Activated naive CD4-positive, alpha-beta T cell treated with anti-CD3 and anti-CD28 coated beads, Interleukin-2, amount 10 ng/mL, durations not matched to agents 7 days and 5 days (primary cell): ENCODE measurements at places on chromosomes 12 and 14.
A peak's percentile ranks its signal among the peaks of the same experiment; 100 is the strongest.

GRCh38 chr12:82942521-82942920 lies 255.8 kb downstream of the TMTC2 start:
- H3K4me1 ChIP-seq = no peaks in the 10 kb centered on the region
- no peak for DNase-seq
- no peak overlapping the region for H3K4me3 ChIP-seq
- H3K36me3 ChIP-seq = no peaks in the 10 kb centered on the region
- no peaks in the 10 kb centered on the region for H3K27me3 ChIP-seq
- H3K27ac ChIP-seq = no peak overlapping the region

GRCh38 chr14:85451421-85451820 lies 78.5 kb upstream of the FLRT2 start:
- H3K36me3 ChIP-seq = no peaks in the 10 kb centered on the region
- no peak overlapping the region for H3K27ac ChIP-seq
- no peak for DNase-seq

DNA sequence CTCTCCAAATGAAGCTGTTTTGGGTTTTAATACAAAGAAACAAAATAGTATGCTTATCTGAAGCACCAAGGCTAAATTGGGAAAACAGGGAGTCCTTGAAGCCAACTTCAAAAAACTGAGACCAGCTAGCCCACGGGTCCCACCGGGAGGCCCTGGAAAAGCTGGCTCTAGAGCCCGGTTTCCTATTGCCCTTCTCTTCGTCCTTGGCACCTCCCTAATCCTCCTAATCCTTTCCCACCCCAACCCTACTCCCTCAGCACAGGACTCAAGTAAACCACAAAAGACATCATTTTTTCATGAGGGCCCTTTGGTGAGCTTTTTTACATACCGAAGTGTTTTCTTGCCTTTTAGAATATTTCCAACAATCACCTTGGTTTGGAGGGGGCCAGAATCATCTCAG lies 11.3 kb downstream of the LRRC74A start:
- H3K27me3 ChIP-seq = peaks cover 43% of the 10 kb centered on the region
- H3K4me3 ChIP-seq = no peak overlapping the region
- DNase-seq = no peak
- no peak overlapping the region for H3K27ac ChIP-seq

- DNase-seq = no peak
- H3K36me3 ChIP-seq = no peaks in the 10 kb centered on the region
- no peak overlapping the region for H3K27ac ChIP-seq
- H3K4me3 ChIP-seq = no peak overlapping the region
Measured at GRCh38 chr12:111319600-111320257, 49.2 kb downstream of the PHETA1 start.

- peak overlapping the region; percentile 73 for H3K4me3 ChIP-seq
- peak; percentile 34 for DNase-seq
- H3K27ac ChIP-seq = no peak overlapping the region
- H3K36me3 ChIP-seq = peaks cover 5% of the 10 kb centered on the region
Measured at GRCh38 chr14:60656686-60657455, 7.6 kb upstream of the SIX1 start.

- DNase-seq = no peak
- no peaks in the 10 kb centered on the region for H3K36me3 ChIP-seq
- H3K4me1 ChIP-seq = no peaks in the 10 kb centered on the region
- no peak overlapping the region for H3K4me3 ChIP-seq
- no peaks in the 10 kb centered on the region for H3K27me3 ChIP-seq
Measured at GRCh38 chr14:29734732-29735131, 192.9 kb downstream of the PRKD1 start.

GRCh38 chr14:47619392-47619791 lies 56.0 kb downstream of the MDGA2 start:
- no peaks in the 10 kb centered on the region for H3K4me1 ChIP-seq
- no peaks in the 10 kb centered on the region for H3K27me3 ChIP-seq

DNA sequence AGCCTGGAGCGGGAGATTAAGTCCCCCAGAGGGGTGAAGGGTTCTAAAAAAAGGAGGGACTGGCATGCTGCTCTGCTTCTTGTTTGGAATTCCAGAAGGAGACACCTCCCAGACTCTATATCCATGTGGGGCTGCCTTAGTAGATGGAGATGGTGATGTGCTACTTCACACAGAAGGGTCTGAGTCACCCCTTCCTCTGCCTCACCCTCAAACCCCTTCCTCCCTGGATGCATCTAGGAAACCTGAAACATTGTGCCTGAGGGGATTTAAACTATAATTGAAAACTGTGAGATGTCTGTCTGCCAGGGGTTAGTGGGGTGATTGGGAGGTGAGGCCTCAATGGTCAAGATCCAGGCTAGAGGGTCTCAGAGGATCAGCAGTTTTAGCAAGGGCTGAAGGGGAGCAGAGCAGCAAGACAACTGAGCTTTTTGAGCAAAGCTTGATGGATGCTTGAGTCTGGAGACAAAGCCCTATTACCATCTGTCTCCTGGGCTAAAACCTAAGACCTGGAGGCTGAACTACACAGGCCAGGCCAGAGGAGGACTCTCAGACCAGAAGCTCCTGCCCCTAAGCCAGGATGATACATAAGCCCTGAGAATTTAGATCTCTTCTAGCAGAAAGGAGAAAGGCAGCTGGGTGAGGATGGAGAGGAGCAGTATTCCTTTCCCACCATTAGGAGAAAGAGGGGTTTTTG lies 314.7 kb upstream of the ATP2B1 start:
- no peak overlapping the region for H3K4me3 ChIP-seq
- H3K27ac ChIP-seq = no peak overlapping the region
- H3K36me3 ChIP-seq = no peaks in the 10 kb centered on the region
- H3K27me3 ChIP-seq = peaks cover 8% of the 10 kb centered on the region
- no peak for DNase-seq

DNA sequence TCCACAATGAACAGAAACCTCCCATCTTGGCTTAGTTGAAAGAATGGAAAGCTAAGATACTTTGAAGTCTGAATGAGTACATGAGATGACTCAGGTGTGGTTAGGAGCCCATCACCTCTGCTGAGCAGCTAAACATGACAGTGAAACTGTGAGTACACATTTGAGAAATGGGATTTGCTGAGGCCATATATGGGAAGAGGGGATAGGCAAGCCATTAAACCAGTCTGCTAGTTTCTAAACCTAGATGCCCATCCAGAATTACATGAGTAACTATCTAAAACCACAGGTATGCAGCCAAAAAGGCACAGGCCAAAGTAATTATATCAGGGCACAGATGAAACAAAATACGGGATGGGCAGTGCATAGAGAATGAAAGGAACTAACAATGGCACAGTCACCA lies 41.2 kb downstream of the NKX2-1 start:
- DNase-seq = no peak
- no peaks in the 10 kb centered on the region for H3K27me3 ChIP-seq
- no peaks in the 10 kb centered on the region for H3K4me1 ChIP-seq
- no peak overlapping the region for H3K27ac ChIP-seq
- no peak overlapping the region for H3K4me3 ChIP-seq

GRCh38 chr12:119201789-119202543 lies 23.2 kb downstream of the HSPB8 start:
- H3K4me1 ChIP-seq = no peaks in the 10 kb centered on the region
- no peak for DNase-seq

DNA sequence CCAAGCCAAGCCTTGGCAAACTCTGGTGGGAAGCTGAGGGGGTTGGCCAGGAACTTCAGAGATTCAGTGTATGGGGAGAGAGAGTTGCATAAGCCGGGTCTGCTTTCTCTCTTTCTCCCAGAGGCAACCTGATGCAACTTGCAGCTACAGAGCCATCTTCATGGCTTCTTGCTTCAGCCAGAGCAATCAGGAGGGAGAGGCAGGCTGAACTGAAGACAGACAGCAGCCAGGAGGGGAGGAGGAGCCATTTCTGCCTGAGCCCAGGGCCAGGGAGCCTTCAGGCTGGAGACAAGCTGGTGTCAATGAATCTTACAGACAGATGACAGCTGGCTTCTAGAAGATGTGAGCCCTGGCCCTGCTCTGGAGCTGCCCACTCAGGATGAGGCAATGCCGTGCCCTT lies 18.7 kb downstream of the NPC2 start:
- no peaks in the 10 kb centered on the region for H3K36me3 ChIP-seq
- H3K27ac ChIP-seq = no peak overlapping the region
- no peaks in the 10 kb centered on the region for H3K4me1 ChIP-seq
- no peaks in the 10 kb centered on the region for H3K27me3 ChIP-seq
- H3K4me3 ChIP-seq = no peak overlapping the region

DNA sequence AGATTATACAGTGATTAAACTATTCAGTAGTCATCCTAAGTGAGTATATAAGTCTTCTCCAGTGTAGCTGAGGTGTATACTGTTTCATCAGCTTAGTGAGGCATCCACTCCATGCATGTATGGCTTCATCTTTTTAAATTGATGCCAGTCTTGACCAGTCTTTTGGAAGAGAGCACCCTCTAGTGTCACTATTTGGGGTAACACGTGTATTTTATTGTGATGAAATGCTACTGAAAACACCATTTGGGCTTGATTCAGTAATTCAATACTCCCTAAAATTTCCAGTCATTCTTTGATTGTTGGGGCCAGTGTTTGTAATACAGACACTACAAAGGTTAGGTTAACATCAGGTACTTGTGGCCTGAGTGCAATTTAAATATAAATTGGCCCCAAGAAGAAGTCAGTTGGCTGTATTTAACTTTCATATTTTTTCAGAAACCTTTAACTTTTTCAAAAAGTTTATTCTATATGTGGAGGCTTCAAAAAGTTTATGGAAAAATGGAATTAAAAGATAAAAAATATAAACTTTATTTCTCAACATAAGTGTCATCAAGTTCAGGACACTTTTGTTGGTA lies 35.3 kb downstream of the MIPOL1 start:
- no peak overlapping the region for H3K4me3 ChIP-seq
- no peak overlapping the region for H3K27ac ChIP-seq
- H3K27me3 ChIP-seq = no peaks in the 10 kb centered on the region
- H3K36me3 ChIP-seq = no peaks in the 10 kb centered on the region

- H3K4me1 ChIP-seq = peaks cover 31% of the 10 kb centered on the region
- DNase-seq = no peak
- peaks cover 9% of the 10 kb centered on the region for H3K27me3 ChIP-seq
Measured at GRCh38 chr12:50922820-50923219, 29.5 kb upstream of the HIGD1C start.

GRCh38 chr12:49046129-49046895 lies 14.3 kb downstream of the KMT2D start:
- H3K4me1 ChIP-seq = peaks cover 6% of the 10 kb centered on the region
- no peaks in the 10 kb centered on the region for H3K27me3 ChIP-seq
- no peak overlapping the region for H3K4me3 ChIP-seq
- H3K27ac ChIP-seq = no peak overlapping the region
- H3K36me3 ChIP-seq = peaks cover 80% of the 10 kb centered on the region
- no peak for DNase-seq

GRCh38 chr12:132491761-132492378 lies 1.9 kb downstream of the FBRSL1 start:
- peaks cover 9% of the 10 kb centered on the region for H3K36me3 ChIP-seq
- H3K27ac ChIP-seq = peak overlapping the region; percentile 6
- H3K4me3 ChIP-seq = peak overlapping the region; percentile 88
- peaks cover 50% of the 10 kb centered on the region for H3K4me1 ChIP-seq

DNA sequence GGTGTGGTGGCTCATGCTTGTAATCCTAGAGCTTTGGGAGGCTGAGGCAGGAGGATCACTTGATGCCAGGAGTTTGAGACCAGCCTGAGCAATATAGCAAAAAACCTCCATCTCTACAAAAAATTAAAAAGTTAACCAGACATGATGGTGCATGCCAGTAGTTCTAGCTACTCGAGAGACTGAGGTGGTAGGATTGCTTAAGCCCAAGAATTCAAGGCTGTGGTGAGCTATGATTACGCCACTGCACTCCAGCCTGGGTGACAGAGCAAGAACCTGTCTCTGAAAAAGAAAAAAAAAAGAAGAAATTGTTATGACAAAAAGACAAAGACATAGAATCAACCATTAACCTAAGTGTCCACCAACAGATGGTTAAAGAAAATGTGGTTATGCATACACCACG lies 2.1 kb upstream of the ATP23 start:
- H3K27me3 ChIP-seq = peaks cover 4% of the 10 kb centered on the region
- H3K4me3 ChIP-seq = no peak overlapping the region

GRCh38 chr12:1768615-1769014 lies 51.8 kb upstream of the LRTM2 start:
- no peak for DNase-seq
- no peaks in the 10 kb centered on the region for H3K4me1 ChIP-seq
- no peak overlapping the region for H3K4me3 ChIP-seq
- H3K27ac ChIP-seq = no peak overlapping the region
- peaks cover 10% of the 10 kb centered on the region for H3K36me3 ChIP-seq
- no peaks in the 10 kb centered on the region for H3K27me3 ChIP-seq

DNA sequence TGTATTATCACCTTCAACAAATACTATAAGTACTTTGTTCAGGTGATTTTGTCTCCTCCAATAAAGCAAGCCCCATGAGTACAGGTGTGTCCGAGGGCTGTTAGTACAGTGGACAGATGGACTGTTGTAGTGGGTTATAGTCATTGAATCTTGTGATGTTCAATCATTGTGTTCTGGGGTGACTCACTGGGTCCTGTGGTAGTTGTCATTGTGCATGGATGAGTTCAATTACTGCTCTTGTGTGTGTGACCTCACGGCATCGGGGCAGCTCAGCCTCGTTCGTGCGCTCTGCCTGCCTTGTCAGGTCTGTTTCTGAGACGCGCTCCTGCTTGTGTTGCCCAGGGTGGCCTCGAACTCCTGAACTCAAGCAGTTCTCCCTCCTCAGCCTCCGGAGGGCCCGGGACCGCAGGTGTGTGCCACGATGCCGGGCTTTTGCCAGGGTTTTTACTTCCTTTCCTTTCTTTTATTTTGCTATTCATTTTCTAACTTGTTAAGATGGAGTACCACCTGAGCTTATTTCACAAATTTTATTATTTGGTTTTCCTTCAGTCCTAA lies 72.2 kb downstream of the DDX51 start:
- no peak overlapping the region for H3K4me3 ChIP-seq
- H3K36me3 ChIP-seq = peaks cover 45% of the 10 kb centered on the region
- no peaks in the 10 kb centered on the region for H3K27me3 ChIP-seq
- no peak for DNase-seq
- H3K27ac ChIP-seq = no peak overlapping the region

GRCh38 chr12:130433834-130434233 lies 96.1 kb downstream of the PIWIL1 start:
- H3K4me3 ChIP-seq = no peak overlapping the region
- no peaks in the 10 kb centered on the region for H3K27me3 ChIP-seq
- H3K4me1 ChIP-seq = no peaks in the 10 kb centered on the region
- no peaks in the 10 kb centered on the region for H3K36me3 ChIP-seq

- no peak for DNase-seq
- H3K27me3 ChIP-seq = peaks cover 77% of the 10 kb centered on the region
Measured at GRCh38 chr14:69263771-69264170, 3.8 kb downstream of the GALNT16 start.
